ENCODE measurements at places on chromosomes 5 and 9. TPM values are rescaled to one million over a fixed set of nuclear protein-coding genes. Genes with fewer than 3 reads are reported as not detected.

GRCh38 chr5:35954175-35954574 lies 15.8 kb upstream of the CAPSL start:
- DNase-seq, result no peak

GRCh38 chr9:116574027-116574679 lies 113.0 kb upstream of the TRIM32 start:
- no peak for DNase-seq

Gene SARDH
- 4.3 TPM for polyA plus RNA-seq

Gene KIF12
- 0.21 TPM for polyA plus RNA-seq

GRCh38 chr9:5983042-5983441 lies 32.4 kb downstream of the RANBP6 start:
- DNase-seq, result no peak

Gene SLC6A7
- 0.31 TPM for polyA plus RNA-seq

DNA sequence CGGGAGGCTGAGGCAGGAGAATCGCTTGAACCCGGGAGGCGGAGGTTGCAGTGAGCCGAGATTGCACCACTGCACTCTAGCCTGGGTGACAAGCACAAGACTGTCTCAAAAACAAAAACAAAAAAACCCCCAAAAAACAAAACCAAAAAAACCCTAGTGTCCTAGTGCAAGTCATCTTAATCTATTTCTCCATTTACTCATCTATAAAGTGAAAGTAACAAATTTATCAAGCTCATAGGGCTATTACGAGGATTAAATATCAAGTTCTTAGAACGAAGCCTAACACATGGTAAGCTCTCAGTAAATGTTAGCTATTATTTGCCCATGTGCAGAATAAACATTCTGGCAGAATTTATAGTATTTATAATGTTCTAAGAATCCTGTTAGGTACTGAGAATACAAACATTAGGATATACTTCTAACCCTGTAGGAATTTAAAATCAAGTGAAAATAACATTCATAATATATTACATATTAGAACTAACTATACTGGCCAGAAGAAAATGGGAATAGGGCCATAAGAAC lies 45.0 kb downstream of the GOLPH3 start:
- no peak for DNase-seq

DNA sequence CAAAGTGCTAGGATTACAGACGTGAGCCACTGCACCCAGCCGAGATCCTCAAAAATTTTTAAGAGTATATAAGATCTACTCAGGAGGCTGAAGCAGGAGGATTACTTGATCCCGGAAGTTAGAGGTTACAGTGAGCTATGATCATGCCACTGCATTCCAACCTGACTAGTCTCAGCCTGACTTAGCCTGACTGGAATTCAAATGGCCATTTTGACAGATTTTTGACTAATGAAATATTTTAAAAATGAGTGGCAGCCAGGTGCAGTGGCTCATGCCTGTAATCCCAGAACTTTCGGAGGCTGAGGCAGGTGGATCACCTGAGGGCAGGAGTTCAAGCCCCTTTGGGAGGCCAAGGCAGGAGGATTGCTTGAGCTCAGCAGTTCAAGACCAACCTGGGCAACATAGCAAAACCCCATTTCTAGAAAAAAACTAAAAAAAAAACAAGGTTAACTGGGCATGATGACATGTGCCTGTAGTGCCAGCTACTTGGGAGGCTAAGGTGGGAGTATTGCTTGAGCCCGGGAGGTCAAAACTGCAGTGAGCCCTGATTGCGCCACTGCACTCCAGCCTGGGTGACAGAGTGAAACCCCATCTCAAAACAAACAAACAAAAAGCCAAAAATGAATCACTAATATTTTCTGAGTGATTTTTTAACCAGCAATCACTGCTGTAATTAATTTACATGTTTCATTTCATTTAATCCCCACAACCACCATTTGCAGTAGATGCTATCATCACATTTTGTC lies 16.6 kb downstream of the ATOX1 start:
- no peak for DNase-seq
